Nucleus accumbens (tissue), 56 donors: ENCODE measurements at places on chromosomes 1 and 21.

DNA sequence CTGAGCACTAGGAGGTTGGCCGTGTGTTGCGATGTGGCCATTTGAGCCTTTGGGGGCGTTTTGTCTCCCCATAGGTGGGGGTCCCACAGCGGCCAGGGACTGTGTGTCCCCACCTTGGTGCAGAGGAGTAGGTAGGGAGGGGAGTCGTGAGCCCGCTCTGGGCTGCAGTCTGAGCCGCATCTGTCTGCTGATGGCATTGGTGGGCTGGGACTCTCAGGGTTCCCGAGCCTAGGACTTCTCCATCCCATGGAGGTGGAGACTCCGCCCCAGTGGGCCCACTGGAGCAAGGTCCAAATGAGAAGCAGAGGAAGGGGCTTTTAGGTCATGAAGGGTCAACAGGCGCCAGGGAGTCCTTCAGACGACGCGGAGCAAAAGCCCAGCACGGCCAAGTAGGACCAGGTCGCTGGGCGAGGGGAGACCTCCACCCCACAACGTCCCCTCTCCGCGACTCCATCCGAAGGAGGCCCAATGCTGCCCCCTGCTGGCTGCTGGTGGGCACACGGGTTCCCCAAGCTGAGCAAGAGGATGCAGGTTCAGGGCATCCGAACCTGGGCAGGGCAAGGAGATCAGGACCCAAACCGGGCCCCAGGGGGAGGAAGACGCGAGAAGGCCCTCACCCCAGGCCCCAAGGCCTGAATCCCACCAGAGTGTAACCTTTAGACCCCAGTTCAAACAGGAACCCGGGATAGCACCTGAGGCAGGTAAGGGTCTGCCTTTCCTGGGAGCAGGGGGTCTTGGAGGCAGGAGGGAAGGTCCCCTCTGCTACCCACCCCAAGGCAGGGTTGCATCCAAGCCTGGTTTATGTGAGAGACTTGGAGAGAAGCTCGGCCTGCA, 14.9 kb downstream of the TTC34 start:
- peak; percentile 33 for DNase-seq

GRCh38 chr1:159877695-159878444, 15.4 kb upstream of the VSIG8 start:
- no peak for DNase-seq

DNA sequence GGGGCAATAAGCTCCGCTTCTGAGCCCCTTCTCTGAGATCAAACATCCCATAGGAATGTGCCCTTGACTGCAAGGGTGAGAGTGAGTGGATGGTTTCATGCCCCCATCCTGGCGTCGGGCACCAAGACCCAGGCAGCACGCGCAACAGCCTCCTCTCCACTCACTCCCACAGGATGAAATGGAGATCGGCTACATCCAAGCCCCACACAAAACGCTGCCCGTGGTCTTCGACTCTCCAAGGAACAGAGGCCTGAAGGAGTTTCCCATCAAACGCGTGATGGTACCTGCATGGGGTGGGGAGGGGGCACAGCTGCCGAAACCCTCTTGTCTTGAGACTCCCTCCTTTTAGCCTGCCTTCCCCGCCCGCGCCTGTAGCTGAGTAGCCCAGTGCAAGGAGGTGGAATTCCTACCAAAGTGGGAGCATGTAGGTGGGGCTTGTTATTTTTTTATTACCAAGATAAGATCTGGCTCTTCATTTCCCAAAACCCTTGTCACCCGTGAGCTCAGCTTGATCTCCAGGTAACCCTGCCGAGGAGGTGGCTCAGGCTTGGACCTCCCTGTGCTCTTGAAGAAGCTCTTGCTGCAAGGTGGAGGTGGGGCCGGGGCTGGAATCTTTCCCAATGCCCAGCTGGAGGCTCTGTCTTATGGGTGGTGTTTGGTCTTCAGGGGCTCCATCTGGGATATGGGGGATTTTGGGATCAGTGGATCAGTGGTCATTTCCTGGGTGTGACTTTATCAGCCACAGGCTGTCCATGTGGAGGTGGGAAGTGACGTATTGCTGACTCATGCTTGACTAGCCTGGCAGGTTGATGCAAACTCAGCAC, 24.0 kb upstream of the PADI6 start:
- no peak for DNase-seq

GRCh38 chr1:218284377-218284916, 646 bp upstream of the RRP15 start:
- no peak for DNase-seq

DNA sequence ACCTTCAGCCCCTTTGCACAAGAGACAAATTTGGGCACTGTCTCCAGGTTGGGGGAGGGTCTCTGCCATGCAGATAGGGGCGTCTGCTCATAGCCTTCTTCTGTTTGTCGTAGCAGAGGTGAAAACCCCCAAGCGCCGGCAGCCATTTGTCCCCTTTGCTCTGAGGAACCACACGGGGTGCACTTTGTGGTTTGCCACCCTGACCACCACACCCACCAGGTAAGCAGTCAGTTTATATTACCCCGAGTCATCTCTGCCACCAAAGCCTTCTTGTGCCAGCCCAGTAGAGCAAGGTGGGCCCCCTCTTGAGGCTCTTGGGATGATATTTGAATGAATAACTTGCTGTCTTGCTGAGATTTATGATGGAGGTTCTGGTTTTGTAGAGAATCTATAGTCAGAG, 111.8 kb downstream of the VPS13D start:
- no peak for DNase-seq

DNA sequence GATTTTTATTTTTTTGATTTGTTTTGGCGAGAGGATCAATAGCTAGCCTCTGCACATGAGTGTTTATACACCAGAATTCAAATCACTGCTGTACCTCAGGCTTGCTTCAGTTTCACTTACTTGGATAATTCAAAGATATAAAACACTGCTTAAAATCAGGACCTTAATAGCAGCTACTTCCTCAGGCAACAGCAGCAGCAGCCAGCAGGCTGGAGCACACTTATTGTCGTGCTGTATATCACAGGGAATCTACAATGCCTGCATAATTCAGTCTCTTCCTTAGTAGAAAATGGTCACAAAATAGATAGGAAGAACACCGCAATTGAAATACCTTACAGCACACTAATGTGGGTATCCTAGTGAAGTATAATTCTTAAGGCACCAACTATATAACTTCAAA, 497.3 kb downstream of the NEGR1 start:
- DNase-seq, result no peak

GRCh38 chr21:43325968-43326715, 100.8 kb downstream of the SIK1 start:
- no peak for DNase-seq

DNA sequence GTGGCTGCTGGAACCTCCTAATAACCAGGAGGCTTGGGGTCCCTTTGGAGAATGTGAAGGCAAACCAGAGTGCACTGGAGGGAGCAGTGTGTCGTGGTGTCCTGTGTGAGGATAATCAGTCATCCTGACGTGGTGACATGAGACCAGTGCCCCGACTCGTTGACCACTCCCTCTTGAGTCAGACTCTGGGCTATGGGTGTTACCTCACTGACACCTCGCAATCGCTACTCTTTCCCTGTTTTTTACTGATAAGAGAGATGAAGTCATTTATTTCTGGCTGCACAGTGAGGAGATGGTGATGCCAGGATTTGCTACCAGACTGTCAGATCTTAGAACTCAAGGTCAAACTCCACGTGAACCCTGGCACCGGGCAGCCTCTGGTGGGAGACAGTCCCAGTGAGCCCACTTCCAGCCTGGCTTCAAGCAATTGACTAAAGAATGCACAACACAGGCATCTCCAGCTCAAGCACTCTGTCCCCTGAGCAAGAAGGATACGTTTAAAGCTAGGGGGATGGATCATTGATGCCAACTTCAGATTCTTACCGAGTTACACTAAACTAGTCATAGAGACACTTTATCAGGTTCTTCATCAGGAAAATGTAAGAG, 30.3 kb downstream of the UBASH3A start:
- no peak for DNase-seq
